ENCODE measurements at places on chromosomes 5 and 9.

- DNase-seq, result no peak
Measured at GRCh38 chr9:734831-735511, 106.5 kb upstream of the DMRT1 start.

GRCh38 chr5:151683986-151684588, 2.6 kb downstream of the SPARC start:
- no peak for DNase-seq

DNA sequence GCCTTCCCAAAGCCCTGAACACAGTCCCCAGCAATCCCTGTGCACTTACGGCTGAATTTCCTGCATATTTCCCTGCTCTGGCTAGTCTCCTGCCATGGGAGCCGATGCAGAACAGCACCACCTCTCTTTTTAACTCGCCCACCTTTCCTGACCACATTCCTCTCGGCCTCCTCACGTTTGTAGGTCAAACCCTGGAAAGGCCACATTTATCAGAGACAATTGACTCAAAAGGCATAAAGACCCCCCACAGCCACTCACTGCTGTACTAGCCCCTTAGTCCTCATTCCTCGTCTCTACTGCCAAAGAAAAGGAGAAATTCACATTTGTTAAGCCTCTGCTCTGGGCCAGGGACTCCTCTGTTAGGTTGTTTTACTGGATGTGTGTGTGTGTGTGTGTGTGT, 43.6 kb downstream of the ENC1 start:
- DNase-seq, result no peak

GRCh38 chr5:74136276-74136825, 504.2 kb downstream of the ENC1 start:
- DNase-seq, result no peak

DNA sequence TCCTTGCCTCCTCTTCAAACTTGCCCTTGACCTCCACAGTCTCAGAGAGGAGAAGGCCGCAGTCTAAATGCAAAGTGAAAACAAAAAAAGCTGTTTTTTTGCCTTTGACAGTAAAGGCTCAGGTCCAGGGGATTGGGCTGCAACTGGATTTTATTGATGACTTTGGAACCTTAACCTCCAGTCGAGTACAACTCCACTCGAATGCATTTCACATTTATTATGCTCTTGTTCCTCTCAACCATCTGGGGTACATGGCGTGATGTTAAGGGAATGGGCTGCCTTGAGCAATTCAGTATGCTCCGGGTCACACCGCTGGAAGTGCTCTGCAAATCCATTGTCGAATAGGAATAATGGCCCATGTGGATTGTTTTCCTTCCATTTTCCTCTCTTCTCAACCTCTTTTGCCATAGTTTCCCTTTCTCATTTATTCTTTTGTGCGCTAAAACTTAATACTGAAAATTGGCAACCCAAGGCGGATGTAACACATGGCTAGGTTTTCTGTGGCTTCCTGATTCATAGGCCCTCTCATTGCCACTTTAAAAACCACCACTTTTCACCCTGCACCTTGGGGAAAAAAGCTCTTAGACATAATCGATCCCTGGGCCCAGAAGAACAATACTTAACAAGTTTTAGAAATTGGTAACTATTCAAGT, 34.3 kb downstream of the ITK start:
- no peak for DNase-seq

DNA sequence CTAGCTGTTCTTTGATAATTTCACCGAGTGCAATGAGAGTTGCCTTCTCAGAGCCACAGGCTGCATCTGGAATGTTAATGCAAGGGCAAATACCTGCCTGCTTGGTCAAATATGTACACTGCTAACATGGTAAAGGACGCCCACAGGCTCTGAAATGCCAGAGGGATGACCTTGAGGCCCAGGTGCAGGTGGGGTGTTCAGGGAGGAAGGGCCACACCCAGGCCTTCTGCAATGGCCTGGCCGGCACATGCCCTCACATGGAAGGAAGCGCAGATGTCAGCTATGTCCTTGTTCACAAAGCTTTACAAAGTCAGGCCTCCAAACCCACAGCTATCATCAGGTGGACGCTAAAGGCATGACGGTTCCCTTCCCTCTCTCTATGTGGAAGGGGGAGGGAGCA, 48.6 kb downstream of the HRH2 start:
- DNase-seq, result no peak

- DNase-seq, result no peak
Measured at GRCh38 chr9:21746550-21746949, 55.9 kb upstream of the MTAP start.

DNA sequence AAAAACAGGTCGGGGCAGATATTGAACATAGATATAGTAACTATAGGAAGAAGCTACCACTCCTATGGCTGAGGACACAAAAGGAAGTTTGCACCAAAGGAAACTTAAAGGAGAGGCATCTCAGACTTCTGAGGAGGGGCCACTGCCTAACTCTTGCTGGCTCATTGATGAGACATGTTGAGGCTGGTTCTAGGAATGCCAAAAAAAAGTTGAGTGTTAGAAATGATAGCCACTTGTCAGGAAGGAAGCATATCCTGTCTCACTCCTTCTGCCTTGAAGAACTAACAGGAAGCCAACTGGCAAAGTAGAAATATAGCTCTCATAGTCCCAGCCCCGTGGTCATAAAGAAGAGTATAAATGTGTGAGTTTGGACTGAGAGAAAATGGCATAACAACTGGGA, 23.3 kb upstream of the STOM start:
- DNase-seq, result no peak
